Stimulated activated naive B cell treated with anti-CD40 and anti-IgM and Interleukin-4, amounts not matched to agents 10 μg/mL and 1 μg/mL and 100 μg/mL, for 72 hours (primary cell): ENCODE measurements at places on chromosomes 1 and 21.
A peak's percentile ranks its signal among the peaks of the same experiment; 100 is the strongest.

DNA sequence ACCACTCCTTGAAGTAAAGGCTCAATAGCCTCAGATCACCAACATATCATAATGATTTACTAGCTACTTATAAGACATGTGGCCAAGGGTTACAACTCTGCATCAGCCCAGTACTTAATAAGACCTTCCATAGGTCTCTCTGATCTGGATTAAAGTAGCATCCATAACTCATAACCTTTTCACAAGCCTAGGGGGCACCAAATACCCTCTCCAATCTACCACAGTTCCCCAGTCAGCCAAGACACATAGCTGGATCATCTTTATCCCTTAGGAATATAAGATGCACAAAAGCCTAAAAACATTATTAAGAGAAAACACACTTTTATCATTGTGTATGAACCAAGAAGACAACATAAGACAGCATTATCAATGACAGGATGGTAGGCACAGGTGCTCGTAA is 22.1 kb downstream of the SSX2IP start:
- no peak overlapping the region for H3K27ac ChIP-seq
- H3K27me3 ChIP-seq: no peaks in the 10 kb centered on the region
- no peak overlapping the region for H3K4me3 ChIP-seq
- H3K4me1 ChIP-seq: no peaks in the 10 kb centered on the region
- no peak for DNase-seq

DNA sequence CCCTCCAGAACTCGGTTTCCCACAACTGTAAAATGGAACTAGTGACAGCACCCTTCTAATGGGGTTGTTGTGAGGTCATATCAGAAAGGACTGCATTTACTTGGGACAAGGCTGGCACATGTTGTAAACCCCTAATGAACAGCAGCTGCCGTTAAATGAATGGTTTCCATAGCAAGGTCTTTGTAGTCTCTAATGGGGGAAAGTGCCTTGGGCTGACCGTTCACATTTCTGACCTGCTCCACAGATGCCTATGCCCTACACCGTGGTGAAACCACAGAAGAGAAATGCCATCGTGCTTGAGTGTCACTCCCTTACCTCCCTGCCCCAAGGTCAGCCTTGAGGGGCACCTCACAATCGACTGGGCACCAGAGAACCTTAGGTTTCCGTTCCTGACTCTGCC is 143.1 kb downstream of the ZSCAN20 start:
- H3K27me3 ChIP-seq: peaks cover 41% of the 10 kb centered on the region
- no peaks in the 10 kb centered on the region for H3K36me3 ChIP-seq
- H3K4me3 ChIP-seq: no peak overlapping the region
- H3K27ac ChIP-seq: no peak overlapping the region

DNA sequence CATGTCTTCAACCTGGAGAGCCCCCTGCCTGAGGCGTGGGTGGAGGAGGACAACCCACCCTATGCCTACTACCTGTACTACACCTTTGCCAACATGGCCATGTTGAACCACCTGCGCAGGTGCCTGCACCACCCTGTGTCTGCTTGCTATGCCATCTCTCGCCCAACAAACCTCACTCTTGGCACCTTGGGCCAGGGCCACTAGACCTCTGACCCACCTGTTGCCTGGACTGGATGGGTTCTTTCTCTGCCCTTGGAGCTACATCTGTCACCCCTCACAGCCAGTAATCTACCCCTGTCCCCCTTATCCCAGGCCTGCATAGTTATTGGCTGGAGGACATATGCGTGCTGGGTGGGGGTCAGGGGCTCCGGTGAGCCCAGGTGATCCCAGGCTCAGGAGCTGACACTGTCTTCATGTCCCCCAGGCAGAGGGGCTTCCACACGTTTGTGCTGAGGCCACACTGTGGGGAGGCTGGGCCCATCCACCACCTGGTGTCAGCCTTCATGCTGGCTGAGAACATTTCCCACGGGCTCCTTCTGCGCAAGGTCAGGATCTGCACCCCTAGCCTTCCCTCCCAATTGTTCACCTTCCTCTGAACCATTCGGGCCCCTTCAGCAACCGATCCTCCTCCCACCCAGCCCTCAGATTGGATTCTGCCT is 9.9 kb downstream of the AMPD2 start:
- H3K27me3 ChIP-seq: no peaks in the 10 kb centered on the region
- DNase-seq: no peak
- H3K4me3 ChIP-seq: no peak overlapping the region
- H3K27ac ChIP-seq: no peak overlapping the region
- peaks cover 36% of the 10 kb centered on the region for H3K36me3 ChIP-seq

DNA sequence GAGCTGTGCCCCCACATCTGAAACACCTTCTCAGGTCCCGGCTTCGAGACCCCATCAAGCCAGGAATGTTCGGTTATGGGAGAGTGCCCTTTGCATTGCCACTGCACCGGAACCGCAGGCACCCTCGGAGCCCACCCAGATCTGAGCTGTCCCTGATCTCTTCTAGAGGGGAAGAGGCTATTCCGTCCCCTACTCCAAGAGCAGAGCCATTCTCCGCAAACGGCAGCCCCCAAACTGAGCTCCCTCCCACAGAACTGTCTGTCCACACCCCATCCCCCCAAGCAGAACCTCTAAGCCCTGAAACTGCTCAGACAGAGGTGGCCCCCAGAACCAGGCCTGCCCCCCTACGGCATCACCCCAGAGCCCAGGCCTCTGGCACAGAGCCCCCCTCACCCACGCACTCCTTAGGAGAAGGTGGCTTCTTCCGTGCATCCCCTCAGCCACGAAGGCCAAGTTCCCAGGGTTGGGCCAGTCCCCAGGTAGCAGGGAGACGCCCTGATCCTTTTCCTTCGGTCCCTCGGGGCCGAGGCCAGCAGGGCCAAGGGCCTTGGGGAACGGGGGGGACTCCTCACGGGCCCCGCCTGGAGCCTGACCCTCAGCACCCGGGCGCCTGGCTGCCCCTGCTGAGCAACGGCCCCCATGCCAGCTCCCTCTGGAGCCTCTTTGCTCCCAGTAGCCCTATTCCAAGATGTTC is 4.3 kb downstream of the ADAMTSL4 start:
- H3K4me1 ChIP-seq: peaks cover 48% of the 10 kb centered on the region
- peaks cover 3% of the 10 kb centered on the region for H3K36me3 ChIP-seq
- H3K4me3 ChIP-seq: no peak overlapping the region
- peaks cover 5% of the 10 kb centered on the region for H3K27me3 ChIP-seq
- H3K27ac ChIP-seq: no peak overlapping the region

DNA sequence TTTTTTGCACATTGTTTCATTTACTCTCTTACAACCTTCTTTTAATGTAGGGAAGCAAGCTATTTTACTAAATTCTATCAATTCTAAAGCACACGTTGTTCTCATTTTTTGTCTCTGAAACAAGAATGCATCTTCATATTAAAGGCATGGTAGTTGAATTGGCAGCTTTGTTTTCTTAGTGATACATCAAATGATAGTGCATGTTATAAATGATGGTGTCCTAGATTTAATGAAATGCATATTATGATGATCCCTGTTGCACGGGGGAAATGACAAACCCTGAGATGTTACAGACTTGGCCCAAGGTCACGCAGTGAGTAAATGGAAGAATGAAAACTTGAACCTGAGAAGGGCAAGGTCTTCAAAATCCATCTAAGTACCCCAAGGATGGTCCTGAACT is 213.1 kb downstream of the KAZN start:
- no peak overlapping the region for H3K27ac ChIP-seq
- H3K4me1 ChIP-seq: no peaks in the 10 kb centered on the region
- peaks cover 3% of the 10 kb centered on the region for H3K36me3 ChIP-seq

DNA sequence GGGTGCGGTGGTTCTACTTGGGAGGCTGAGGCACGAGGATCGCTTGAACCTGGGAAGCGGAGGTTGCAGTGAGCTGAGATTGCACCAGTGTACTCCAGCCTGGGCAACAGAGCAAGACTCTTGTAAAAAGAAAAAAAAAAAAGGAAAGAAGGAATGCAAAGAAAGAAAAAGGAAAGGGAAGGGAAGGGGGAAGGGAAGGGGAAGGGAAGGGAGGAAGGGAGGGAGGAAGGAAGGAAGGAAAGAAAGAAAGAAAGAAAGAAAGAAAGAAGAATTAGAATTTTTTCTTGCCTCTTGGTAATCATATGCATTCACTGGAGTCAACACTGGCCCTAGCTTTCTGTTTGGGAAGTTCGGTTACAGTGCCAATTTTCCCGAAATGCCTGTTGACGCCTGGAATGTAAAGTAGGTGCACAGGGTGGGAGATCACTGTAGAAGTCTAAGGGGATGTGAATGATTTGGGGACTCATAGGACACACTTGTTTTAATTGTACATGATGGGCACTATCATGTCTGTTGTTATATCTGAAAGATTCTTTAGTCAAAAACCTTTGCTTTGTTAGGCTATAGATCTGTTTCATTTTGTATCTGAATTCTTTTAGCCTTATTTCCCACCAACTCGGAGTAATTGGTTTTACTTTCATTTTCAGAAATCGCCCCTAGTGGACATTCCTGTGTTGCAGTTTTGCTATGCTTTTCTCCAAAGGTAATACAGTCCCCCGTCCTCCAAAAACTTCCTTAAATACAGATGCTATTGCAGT is 59.8 kb upstream of the MORC3 start:
- peak overlapping the region; percentile 93 for H3K27ac ChIP-seq
- peaks cover 41% of the 10 kb centered on the region for H3K4me1 ChIP-seq
- peak; percentile 21 for DNase-seq

DNA sequence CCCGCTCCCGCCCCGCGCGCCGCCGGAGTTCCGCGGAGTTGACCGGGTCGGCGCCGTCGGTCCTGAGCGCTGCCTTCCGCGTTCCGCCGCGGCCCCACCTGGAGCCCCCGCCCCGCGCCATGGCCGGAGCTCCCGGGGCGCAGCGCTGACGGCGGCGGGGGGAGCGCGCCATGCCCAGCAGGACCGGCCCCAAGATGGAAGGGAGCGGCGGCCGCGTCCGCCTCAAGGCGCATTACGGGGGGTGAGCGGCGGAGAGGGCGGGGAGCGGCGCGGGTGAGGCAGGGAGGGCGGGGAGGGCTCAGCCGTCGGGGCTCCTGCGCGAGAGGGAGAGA is 216 bp downstream of the PRKCZ start:
- peak overlapping the region; percentile 70 for H3K4me3 ChIP-seq
- H3K36me3 ChIP-seq: no peaks in the 10 kb centered on the region
- peaks cover 33% of the 10 kb centered on the region for H3K27me3 ChIP-seq
- peak overlapping the region; percentile 31 for H3K27ac ChIP-seq
- peaks cover 30% of the 10 kb centered on the region for H3K4me1 ChIP-seq

GRCh38 chr1:204258213-204259115 is 44.7 kb upstream of the GOLT1A start:
- H3K4me1 ChIP-seq: peaks cover 5% of the 10 kb centered on the region
- no peak overlapping the region for H3K27ac ChIP-seq
- H3K4me3 ChIP-seq: no peak overlapping the region
- H3K27me3 ChIP-seq: peaks cover 8% of the 10 kb centered on the region
- peak; percentile 10 for DNase-seq
- no peaks in the 10 kb centered on the region for H3K36me3 ChIP-seq

DNA sequence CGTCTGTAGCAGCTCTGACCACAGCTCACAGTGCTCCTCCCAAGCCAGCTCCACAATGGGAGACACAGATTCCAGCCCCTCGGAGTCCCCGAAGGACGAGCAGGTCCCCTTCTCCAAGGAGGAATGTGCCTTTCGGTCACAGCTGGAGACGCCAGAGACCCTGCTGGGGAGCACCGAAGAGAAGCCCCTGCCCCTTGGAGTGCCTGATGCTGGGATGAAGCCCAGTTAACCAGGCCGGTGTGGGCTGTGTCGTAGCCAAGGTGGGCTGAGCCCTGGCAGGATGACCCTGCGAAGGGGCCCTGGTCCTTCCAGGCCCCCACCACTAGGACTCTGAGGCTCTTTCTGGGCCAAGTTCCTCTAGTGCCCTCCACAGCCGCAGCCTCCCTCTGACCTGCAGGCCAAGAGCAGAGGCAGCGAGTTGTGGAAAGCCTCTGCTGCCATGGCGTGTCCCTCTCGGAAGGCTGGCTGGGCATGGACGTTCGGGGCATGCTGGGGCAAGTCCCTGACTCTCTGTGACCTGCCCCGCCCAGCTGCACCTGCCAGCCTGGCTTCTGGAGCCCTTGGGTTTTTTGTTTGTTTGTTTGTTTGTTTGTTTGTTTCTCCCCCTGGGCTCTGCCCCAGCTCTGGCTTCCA is 22.9 kb upstream of the VPS13D start:
- H3K27me3 ChIP-seq: no peaks in the 10 kb centered on the region
- no peak for DNase-seq
- no peak overlapping the region for H3K4me3 ChIP-seq
- H3K27ac ChIP-seq: peak overlapping the region; percentile 83

- H3K36me3 ChIP-seq: no peaks in the 10 kb centered on the region
- peak overlapping the region; percentile 51 for H3K27ac ChIP-seq
- H3K4me3 ChIP-seq: no peak overlapping the region
Observed at GRCh38 chr1:9078015-9078751, 8.7 kb upstream of the SLC2A5 start.

GRCh38 chr1:235331401-235331800 is 3.0 kb downstream of the GGPS1 start:
- peaks cover 9% of the 10 kb centered on the region for H3K36me3 ChIP-seq
- DNase-seq: no peak
- H3K4me1 ChIP-seq: peaks cover 19% of the 10 kb centered on the region
- peak overlapping the region; percentile 9 for H3K4me3 ChIP-seq

GRCh38 chr1:43056981-43057391 is 98.3 kb upstream of the SLC2A1 start:
- peaks cover 33% of the 10 kb centered on the region for H3K27me3 ChIP-seq
- no peaks in the 10 kb centered on the region for H3K36me3 ChIP-seq
- H3K4me3 ChIP-seq: no peak overlapping the region
- no peak for DNase-seq

DNA sequence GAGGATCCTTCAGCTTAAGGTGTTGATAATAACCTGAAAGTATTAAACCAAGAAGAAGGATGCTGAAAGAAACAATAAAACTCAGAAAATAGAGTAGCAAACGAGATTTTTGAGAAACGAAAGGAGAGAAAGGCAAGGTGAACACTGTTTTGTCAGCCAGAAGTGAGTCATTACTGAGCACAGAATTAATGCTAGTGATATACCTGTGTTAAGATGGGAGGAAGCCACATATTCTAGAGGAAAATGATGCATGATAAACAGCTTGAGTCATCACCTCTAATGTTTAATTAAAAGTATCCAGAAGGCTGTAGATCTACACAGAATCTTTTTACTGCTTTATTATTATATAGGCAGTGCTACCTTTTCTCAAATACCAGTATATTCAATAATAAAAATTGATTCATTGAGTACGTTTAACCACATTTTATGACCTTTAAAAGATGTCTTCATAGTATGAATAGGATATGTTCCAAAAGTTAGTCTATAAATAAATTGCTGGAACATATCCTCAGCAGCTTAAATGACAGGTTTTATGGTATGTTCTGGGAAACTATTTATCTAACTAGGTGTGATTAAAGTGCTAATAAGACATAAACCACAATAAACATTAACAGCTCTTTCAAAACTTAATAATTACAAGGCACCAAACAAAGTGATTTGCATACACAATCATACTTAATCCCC is 10.3 kb downstream of the SH3GLB1 start:
- no peak for DNase-seq
- peaks cover 25% of the 10 kb centered on the region for H3K4me1 ChIP-seq
- no peak overlapping the region for H3K27ac ChIP-seq

- no peak overlapping the region for H3K27ac ChIP-seq
- no peaks in the 10 kb centered on the region for H3K27me3 ChIP-seq
Observed at GRCh38 chr1:212203630-212204029, 81.6 kb upstream of the PPP2R5A start.
